Testis (tissue), 5 donors: ENCODE measurements at places on chromosomes 1 and 21. TPM values are rescaled to one million over a fixed set of nuclear protein-coding genes. Genes with fewer than 3 reads are reported as not detected.

- peaks cover 13% of the 10 kb centered on the region for H3K4me1 ChIP-seq
- no peak overlapping the region for H3K27ac ChIP-seq
- H3K4me3 ChIP-seq: no peak overlapping the region
These were observed 64.7 kb upstream of the MACF1 start for GRCh38 chr1:39139723-39140360.

DNA sequence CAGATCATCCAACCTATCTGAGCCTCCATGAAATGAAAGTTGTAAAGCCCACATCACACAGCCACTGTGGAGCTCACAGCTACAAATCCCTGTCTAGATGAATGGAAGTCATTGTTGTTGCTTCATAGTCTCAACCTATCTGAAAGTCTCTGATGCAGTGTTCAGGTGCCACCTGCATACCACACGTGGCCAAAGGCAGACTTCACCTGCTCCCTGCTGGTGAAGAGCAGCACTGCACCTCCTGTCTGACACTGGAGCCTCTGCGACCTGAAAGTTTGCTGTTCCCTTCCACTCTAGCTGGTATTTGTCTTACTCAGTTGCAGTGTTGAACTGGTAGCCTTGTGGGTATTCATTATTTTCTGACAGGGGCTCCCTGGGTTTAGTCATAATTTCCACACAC is 18.4 kb downstream of the LORICRIN start:
- peak; percentile 30 for DNase-seq
- no peak overlapping the region for H3K27ac ChIP-seq
- H3K4me3 ChIP-seq: no peak overlapping the region
- no peaks in the 10 kb centered on the region for H3K27me3 ChIP-seq
- no peaks in the 10 kb centered on the region for H3K4me1 ChIP-seq

DNA sequence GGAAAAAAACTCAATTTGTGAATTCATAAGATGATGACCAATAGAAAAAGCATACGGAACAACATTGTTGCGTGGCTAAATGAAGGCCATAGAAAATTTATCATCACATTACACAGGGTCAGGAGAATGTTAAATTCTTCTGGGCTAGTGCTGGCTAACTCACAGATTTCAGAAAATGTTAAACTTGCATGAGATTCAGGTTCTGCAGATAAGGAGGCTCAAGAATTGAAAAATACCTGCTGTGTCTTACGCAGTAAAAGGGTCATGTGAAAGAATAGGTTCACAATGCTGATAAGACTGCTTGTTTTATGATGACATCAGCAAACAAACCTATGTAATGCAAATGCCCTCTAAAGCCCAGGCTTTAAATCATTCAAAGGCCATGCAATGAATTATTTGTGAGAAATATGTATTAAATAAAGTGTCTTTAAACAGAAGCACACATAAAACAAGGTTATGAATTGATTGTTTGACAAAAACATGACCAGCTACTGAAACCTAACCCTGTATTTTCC is 378.8 kb downstream of the USP25 start:
- no peak for DNase-seq
- no peak overlapping the region for H3K27ac ChIP-seq
- H3K27me3 ChIP-seq: no peaks in the 10 kb centered on the region
- H3K4me3 ChIP-seq: no peak overlapping the region

DNA sequence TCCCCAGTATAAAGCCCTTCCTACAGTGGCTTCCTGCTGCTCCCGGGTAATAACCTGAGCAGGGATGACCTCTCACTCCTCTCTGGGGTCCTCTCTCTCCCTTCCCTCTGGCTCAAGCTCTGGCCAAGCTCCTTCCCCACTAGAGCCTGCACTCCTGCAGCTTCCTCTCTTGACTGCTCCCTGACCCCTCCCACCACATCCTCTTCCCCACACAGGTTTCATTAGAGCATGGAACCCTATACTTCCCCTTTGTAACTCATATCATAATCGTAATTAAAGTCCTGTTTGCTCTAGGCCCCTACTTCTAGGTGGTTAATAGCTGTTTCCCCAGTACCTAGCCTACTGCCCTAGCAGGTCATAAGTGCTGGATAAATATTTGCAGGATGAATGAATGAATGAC is 146.2 kb downstream of the C1orf21 start:
- no peak overlapping the region for H3K27ac ChIP-seq
- no peaks in the 10 kb centered on the region for H3K27me3 ChIP-seq
- H3K36me3 ChIP-seq: no peaks in the 10 kb centered on the region

- H3K27me3 ChIP-seq: no peaks in the 10 kb centered on the region
- no peak overlapping the region for H3K4me3 ChIP-seq
- H3K4me1 ChIP-seq: no peaks in the 10 kb centered on the region
- no peak for DNase-seq
- H3K36me3 ChIP-seq: no peaks in the 10 kb centered on the region
- no peak overlapping the region for H3K27ac ChIP-seq
These were observed 3.3 kb upstream of the IL23R start for GRCh38 chr1:67162954-67163353.

DNA sequence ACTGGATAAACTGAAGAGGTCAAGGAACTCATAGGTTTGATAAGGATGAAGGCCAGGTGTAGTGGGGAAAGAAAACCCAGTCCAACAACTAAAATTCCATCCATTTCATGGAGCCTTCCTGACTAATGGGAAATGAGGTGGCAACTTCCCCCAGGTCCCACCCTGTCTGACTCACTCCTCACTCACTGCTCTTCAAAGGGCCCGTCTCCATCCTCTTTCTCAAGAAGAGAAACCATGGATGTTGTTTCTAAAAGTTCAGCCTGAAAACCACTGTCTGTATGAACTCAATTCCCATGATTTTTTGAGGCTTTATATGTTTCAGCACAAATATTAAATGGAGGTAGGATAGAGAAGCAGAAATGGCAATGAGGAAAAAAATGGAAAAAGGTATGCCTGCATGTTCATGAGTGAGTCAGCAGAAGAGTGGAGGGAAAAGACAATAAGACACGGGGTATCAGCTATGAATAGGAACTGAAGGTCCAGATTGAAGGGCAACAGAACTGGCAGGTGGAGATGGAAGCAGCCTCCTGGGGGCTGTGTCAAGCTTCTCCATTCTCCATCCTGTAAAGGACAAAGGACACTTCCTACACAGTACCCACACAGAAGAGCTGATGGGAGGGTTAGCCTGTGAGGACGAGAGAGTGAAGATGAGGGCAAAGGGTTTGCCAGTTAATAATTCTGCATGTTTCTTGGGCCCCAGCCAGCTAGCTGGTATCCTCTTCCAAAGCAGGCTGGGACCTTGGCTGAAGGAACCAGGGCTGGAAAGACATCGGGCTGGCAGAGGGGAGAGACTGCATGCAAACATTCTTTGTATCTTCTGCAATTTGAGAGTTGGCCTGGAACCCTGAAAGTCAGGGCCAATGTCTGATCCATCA is 5.5 kb upstream of the ELOVL1 start:
- DNase-seq: no peak
- no peak overlapping the region for H3K4me3 ChIP-seq
- H3K27me3 ChIP-seq: no peaks in the 10 kb centered on the region
- H3K36me3 ChIP-seq: no peaks in the 10 kb centered on the region

DNA sequence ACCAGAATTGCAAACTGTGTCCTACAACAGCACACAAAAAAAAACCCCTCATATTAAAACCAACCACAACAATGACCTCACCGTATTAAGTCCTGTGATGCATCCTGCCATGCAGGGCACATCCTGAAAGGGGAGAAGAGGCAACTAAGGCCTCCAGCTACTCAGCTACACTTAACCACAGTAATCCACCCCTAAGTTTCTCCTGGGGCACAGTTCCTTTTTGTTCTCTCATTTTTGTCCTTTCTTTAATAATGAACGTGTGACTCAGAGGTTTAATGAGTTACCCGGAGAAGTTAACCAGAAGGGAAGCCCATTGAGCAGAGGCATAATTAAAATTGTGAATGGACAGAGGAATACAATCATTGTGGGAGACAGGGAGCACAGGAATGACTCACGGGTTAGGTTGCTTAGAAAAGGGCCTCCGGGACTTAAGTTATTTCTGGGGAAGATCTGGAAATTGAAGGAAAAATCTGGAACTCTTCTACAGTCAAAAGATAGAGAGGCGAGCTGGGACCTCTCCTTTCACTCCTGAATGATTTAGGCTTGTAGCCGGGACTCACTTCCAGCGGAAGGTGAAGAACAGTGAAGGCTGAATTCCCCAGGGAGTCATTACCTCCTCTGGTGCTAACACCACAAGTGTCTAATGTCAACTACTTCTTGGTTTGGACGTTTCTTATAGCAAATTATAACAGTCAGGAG is 36.9 kb upstream of the HIVEP3 start:
- DNase-seq: no peak
- H3K4me1 ChIP-seq: peaks cover 9% of the 10 kb centered on the region
- no peaks in the 10 kb centered on the region for H3K36me3 ChIP-seq
- no peak overlapping the region for H3K27ac ChIP-seq
- no peaks in the 10 kb centered on the region for H3K27me3 ChIP-seq

DNA sequence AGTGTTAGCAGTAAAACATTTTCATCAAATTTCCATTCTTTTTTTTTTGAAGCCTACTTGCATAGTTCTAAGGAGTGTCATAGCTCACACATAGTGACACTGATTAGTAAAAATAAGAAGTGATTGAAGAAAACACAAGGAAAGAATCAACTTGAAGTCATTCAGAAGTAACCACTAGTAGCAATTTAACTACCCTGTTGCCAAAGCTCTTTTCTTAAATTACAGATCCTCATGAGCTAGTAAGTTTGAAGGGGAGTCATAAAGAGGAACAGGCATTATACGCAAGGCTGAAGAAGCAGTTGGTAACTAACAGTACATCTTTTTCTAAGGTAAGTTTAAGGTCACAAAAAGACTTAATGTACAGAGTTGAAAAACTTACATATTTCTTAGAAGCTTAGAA is 332.2 kb downstream of the CHRM3 start:
- H3K36me3 ChIP-seq: no peaks in the 10 kb centered on the region
- H3K27me3 ChIP-seq: no peaks in the 10 kb centered on the region
- H3K4me3 ChIP-seq: no peak overlapping the region
- DNase-seq: no peak
- H3K27ac ChIP-seq: no peak overlapping the region

GRCh38 chr1:103218821-103219220 is 110.5 kb upstream of the COL11A1 start:
- H3K36me3 ChIP-seq: no peaks in the 10 kb centered on the region
- no peaks in the 10 kb centered on the region for H3K27me3 ChIP-seq
- no peak overlapping the region for H3K4me3 ChIP-seq
- H3K4me1 ChIP-seq: no peaks in the 10 kb centered on the region

DNA sequence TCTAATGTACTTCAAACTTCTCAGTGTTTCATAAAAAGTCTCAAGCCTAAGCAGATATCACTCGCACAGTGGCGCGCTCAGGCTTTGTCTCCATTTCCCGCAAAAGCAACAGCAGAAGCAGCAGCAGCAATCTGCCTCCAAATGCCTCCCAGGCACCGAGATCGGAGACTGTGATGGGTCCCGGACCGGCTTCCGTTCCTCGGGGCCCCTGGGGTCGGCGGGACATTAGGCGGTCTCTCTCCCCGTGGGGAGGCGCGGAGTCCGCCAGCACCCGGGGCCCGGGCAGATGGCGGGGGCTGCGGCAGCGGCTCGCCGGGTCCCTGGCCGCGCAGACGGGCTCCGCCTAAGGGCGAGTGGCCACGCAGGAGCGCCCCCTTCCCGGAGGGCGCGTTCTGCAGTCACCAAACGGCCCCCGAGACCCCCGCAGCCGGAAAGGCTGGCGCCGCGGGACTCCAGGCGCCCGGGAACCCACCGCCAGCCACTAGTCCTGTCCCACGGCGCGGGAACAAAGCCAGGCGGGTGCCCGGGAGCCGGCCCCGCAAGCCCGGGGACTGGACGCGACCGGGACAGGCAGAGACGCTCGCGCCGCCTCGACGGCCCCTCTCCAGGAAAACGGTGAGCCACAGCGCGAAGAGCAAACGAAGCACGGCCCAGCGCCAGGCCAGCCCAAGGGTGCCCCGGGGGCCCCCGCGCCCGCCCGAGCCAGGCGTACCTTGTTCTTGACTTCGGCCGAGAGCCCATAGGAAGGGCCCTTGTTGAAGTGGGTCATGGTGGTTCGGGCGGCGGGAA is 590 bp downstream of the CNN3 start:
- H3K27ac ChIP-seq: peak overlapping the region; percentile 95
- peaks cover 11% of the 10 kb centered on the region for H3K4me1 ChIP-seq
- H3K36me3 ChIP-seq: no peaks in the 10 kb centered on the region
- peak; percentile 38 for DNase-seq
- H3K27me3 ChIP-seq: no peaks in the 10 kb centered on the region

DNA sequence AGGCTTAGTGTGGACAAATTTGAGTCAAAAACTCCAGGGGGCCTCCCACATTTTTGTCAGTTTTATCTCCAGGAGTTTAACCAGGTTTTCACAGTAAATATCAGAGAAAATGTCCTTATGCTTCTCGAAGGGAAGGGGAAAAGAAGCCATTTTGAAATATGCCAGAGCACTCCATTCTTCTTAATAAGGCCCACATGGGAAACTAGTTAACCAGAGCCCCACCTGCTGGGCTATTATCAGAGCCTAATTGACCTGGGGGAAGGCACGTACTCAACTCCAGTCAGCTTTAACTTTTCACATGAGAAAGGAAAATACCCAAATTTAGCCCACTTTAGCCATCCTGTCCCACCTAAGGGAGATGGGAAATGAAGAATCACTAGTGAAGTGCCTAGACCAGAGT is 296.3 kb downstream of the PTBP2 start:
- H3K4me3 ChIP-seq: no peak overlapping the region
- no peak overlapping the region for H3K27ac ChIP-seq
- H3K27me3 ChIP-seq: no peaks in the 10 kb centered on the region

DNA sequence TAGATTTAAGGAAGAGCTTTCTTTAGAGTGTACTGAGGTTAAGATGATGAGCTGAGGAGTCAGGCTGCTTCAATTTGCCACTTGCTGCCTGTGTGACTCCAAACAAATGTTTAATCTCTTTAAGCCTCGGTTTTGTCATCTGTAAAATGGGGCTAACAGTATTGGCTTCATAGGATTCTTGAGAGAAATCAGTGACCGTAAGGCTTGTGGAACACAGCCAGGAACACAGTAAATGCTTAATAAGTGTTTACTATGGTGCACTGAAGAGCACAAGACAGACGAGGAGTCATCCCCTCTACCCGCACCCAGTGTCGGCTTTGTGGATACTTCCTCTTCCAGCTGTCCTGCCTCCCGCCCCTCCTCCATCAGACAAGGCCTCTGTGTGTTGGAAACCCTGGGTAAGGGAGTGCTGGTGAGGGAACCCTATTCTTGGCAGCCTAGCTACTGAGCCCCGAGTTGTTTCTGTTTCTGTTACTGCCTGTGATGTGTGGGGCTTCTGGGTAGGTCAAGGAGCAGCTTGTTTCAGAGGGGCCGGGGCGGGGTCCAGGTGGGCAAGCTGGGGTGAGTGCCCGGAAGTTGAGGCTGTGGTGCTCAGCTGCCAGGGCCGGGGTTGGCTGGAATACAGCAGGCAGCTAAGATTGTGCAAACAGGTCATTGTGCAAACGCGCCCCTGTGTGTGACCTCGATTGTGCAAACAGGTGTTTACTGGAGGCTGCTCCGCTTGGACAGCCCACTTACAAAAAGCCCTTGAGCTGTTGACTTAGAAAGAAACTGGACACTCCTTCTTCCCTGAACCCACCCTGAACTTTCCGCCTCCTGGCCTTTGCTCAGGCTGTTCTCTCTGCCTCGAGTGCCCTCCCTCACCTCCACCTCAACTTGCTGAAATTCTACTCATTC is 4.0 kb upstream of the CSF3R start:
- H3K27me3 ChIP-seq: no peaks in the 10 kb centered on the region
- no peaks in the 10 kb centered on the region for H3K36me3 ChIP-seq
- H3K4me1 ChIP-seq: no peaks in the 10 kb centered on the region
- H3K4me3 ChIP-seq: no peak overlapping the region
- DNase-seq: no peak
- H3K27ac ChIP-seq: no peak overlapping the region

CZIB gene
- 55.4 TPM for total RNA-seq

HSPA6 gene
- 2.5 TPM for total RNA-seq

LPAR3 gene
- total RNA-seq: 73.8 TPM

SPATA46 gene
- total RNA-seq: 20.0 TPM

LIN28A gene
- 1.5 TPM for total RNA-seq

CNKSR1 gene
- 9.6 TPM for total RNA-seq

FAM131C gene
- 0.87 TPM for total RNA-seq

ZBTB8B gene
- 0.50 TPM for total RNA-seq

KCNH1 gene
- total RNA-seq: 2.8 TPM

DHX9 gene
- 139 TPM for total RNA-seq
